ENCODE measurements at places on chromosomes 6 and 20.

DNA sequence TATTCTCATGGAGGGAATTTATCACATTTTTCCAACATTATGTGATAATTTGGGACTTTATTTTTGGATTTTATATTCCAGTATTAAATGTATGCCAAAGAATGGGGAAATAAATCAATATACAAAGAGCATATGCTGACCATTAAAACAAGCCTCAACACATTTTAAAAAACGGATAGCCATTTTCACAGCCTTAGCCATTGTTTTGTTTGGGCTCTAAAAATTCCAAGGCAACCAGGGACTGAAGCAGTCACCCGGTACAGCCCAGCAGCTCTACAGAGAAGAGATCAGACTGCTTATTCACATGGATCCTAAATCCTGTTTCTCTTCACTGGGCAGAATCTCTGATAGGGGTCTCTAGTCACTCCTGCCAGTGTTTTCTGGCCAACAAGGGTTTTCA is 150.2 kb upstream of the OGFRL1 start:
- no peak for DNase-seq

DNA sequence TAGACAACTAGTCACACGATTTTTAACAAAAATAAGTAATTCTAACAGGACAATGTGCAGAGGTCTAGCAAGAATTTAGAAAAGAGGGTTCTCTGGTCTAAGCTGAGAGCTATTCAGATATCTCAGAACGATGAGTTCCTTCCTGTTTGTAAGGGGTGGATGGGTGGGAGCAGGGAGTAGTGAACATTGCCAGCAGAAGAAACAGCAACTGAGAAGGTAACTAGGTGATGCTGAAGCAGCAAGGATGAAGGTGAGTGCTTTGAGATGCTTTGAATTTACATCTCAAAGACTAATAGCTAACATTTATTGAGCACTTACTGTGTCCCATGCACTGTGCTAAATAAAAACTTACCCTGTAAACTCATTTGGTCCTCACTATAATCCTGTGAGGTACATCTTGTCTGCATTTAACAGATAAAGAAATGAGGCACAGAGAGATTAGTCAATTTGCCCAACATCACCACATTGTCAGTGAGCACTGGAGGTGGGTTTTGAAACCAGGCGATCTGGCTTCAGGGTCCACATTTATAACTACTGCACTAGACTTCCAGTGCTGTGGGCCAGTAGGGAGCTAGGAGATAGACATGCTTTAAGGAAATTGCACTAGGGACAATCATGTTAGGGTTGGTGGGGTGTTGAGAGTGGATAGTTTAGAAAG is 15.7 kb downstream of the BRD2 start:
- DNase-seq: no peak

- no peak for DNase-seq
Observed at GRCh38 chr20:23639490-23639958, 1.8 kb upstream of the CST3 start.

- no peak for DNase-seq
Observed at GRCh38 chr6:33049323-33050013, 24.0 kb downstream of the HLA-DPA1 start.

GRCh38 chr6:36665180-36665579 is 13.3 kb upstream of the CDKN1A start:
- no peak for DNase-seq

DNA sequence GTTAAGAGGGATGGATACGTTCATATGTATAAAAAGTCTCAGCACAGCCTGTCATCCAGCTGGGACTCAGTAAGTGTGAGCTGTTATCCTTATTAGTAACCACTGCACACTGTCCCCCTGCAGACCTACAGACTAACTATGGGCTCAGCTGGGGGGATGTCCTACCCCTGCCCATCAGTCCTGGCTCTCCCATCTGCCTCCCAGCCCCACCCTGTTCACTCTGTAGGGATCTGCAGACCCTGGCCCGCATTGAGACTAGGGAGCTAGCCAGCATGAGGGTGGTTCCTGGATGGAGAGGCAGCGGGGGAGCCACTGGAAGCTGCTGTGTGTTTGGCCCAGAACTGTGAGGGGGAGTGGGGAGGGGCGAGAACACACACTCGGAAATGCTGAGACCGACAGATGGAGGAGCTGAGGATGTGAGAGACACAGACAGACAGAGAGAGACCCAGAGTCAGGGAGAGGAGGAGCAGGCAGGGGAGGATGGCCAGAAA is 17.1 kb downstream of the XKR7 start:
- DNase-seq: no peak

DNA sequence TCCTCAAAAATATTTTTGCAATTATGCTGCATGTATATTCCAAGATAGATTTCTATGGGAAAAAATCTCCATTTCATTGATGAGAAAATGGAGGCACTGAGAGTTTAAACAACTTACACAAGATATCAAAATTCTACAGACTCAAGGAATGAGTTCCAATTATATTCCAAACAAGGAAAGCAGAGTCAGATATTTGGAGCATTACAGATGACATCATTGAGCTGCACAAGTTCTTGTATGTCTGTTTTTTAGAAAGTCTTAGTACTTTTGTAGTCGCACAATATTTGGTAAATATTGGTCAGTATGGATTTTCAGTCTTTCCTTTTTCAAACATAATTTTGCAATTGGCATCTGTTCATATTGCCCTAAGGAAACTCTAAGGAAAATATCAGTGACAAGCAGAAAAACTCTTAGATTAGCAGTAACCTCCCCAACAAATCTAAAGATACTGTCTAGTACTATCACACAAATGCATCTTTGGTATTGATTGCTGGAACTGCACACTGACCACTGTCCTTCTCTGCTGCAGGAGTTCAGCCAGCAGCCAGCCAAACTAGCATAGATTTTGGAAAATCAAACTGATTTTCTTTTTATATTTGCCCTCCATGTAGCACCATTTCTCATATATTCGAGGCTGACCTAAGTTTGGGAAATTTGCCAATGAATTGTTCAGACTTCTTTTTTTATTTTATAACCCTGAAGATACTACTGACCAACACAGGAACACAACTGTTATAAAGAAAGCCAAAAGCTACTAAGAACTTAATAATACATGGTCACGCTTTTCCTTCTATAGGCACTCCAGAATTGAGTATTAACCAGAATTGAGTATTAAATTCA is 51.7 kb upstream of the TBX18 start:
- DNase-seq: no peak
